ENCODE measurements at places on chromosomes 5 and 9.

DNA sequence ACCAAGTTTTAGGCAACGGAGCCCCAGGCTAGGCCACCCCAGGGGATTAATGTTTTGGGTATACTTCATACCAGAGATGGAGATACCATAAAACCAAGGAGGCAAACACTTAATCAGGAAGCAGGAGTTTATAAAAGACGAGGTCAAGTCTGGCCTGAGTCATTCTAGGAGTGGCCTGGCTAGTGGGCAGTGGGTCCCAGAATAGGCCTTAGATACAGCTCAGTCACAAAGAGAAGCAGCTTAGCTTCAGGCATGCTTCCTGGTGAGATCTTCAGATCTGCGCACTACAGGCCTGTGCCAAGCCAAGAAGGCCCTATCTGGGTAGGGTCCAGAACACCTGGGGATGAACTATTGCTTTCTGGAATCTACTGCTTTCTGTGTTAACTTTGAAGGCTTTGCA, 20.6 kb upstream of the NR5A1 start:
- no peak for DNase-seq

DNA sequence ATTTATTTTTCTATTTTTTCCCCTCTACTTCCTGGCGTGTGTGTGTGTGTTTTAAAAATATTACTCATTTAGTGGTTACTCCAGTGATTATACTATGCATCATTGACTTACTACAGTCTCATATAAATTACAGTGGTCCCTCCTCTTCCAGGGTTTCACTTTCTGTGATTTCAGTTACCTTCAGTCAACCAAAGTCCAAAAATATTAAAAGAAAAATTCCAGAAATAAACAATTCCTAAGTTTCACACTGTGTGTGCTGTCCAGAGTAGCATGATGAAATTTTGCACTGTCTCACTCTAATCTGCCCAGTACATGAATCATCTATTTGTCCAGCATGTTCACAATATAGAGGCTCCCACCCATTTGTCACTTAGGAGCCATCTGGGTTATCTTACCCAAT, 47.4 kb upstream of the CCDC112 start:
- no peak for DNase-seq

DNA sequence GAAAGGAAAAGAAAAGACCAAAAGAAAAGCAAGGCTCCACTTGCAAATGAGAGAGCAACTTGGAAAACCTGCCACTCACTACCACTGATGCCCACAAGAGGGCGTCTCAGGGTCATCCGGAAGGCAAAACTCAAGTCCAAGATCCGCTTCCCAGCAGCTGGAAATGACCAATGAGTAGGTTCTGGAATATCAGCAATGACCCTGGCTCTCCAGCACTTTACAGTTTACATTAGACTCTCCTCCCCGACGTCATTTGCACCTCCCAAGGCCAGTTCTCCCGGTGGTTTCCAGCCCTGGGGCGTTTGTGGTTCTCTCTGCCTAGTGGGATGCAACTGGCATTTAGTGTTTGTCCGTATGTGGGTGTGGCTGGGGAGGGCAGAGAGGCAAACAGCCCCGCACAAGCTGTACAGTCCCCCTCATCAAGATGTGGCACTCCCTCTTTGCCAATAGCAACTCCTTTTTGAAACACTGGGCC, 193.8 kb upstream of the ZNF618 start:
- peak; percentile 17 for DNase-seq

DNA sequence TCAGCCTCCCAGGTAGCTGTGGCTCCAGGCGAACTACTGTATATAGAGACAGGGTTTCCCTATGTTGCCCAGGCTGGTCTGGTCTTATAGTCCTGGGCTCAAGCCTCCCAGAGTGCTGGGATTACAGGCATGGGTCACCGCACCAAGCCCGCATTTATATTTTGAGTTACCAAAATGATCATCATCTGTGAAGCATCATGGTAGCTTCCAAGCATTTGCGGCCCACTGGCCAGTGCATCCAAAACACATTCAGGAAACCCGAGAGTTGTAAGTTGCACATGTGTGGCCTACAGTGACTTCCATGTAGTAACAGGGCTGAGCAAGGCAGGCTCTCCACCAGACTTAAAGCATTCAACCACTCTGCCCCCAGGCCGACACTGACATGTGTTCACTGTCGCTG, 2.3 kb downstream of the BRD3OS start:
- DNase-seq = no peak

DNA sequence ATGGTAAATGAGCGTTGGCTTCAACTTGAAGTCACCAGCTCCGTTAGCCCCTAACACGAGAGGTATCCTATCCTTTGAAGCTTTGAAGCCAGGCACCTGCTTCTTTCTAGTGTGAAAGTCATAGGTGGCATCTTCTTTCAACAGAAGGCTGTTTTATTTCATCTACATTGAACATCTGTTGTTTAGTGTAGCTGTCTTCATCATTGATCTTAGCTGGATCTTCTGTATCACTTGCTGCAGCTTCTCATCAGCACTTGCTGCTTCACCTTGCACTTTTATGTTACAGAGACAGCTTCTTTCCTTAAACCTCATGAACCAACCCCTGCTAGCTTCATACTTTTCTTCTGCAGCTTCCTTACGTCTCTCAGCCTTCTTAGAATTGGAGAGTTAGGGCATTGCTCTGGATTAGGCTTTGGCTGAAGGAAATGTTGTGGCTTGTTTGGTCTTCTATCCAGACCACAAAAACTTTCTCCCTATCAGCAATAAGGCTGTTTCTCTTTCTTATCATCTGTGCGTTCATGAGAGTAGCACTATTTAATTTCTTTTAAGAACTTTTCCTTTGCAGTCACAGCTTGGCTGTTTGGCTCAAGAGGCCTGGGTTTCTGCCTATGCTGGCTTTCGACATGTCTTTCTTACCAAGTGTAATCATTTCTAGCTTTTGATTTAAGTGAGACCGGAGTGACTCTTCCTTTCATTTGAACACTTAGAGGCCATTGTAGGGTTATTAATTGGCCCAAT, 47.2 kb downstream of the PCSK5 start:
- no peak for DNase-seq

GRCh38 chr5:77029376-77029885, 773 bp upstream of the AGGF1 start:
- DNase-seq = no peak

GRCh38 chr9:19517202-19517942, 108.6 kb downstream of the ACER2 start:
- DNase-seq = no peak

DNA sequence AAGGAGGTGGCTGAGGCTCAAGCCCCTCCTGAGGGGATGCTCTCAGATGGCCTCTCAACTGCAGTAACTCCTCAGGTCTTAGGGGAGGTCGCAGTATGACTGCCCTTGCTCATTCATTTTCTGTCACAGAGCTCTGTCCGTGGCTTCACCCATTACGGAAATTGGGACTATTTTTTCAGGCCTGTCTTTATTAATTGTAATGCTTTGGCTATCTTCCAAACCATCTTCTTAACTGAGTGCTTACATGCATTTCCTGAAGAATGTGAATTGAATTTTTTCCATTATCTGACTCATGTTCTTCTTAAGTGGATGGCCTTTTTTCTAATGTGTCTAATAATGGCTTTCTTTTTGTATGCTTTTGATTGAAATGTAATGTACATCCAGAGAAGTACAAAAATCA, 36.4 kb upstream of the SV2C start:
- no peak for DNase-seq

DNA sequence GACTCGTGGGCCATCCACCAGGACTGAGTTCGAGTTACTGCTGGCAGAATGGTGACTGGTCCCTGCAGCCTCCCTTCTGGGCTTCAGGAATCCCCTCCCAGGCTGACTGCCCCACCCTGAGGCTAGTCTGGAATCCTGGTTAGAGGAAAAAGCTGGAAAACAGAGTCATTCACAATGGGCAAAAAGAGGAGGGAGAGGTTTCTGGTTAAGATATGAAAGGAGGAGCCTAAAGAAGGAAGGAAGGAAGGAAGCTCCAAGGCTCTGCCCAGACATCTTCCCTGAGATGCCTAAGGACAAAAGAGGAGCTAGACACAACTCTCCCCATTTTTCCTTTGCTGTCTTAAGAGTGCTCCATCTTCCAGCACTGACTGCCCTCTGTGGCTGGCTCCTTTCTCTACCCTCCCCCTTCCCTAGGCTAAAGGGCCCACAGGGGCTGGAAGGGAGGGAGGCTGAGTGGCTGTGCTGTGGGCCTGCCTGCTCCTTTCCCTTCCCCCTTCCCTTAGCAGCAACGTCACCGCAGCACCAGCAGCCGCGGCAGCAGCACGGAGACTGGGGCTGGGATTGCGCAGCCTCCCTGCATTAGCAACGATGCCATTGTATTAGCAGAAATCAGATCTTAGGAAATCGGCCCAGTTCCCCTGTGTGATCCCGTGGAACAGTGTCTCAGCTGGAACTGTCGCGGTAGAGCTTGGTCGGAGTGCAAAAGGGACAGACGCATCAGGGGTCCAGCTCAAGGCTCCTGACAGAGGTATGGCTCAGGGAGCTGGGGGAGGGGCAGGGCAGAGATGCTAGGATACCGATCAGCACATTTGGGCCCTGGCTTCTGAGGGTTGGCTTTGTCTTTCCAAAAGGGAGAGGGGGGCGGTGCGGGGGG, 48.7 kb downstream of the RUSC2 start:
- no peak for DNase-seq

DNA sequence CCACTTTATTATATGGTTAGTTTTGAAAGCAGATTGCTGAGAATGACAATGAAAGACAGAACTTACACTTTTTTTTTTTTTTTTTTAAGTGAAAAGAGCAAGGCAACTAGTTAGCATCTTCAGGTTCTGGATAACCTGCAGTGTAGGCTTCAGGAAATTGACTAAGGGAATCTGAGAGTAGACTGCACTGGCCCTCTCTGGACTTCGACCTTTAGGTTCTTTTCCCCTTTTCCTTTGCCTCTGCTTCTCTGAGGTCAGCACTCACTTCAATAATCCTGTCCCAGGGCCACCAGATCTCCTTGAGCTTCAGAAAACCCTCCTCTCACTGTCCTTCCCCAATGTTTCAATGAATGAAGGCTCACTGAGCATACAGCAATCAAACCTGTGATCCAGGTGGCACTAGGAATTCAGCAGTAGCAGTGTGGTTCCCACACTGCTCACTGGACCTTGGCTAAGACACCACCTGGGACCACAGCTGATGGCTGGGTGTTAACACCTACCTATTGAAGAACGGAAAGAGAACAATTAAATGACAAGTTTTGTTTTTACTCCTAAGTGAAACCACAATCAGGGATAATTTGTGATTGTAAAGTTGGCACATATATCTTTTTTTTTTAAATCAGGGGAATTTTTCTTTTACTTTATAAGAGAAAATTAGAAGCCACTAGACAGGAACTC, 85.8 kb upstream of the IL6ST start:
- DNase-seq = no peak

DNA sequence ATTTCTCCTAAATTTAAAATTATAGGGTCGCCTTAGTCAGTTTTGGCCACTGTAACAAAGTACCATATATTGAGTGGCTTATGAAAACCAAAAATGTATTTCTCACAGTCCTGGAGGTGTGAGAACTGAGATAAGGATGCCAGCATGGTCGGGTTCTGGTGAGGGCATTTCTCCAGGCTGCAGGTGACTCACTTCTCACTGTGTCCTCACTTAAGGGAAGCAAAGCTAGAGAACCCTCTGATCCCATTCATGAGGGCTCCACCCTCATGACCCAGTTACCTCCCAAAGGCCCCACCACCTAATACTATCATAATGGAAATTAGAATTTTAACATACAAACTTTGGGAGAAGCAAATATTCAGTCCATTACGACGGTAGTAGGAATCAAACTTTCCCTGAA, 75.1 kb upstream of the FBN2 start:
- no peak for DNase-seq
